ENCODE measurements at places on chromosomes 1 and 21.

DNA sequence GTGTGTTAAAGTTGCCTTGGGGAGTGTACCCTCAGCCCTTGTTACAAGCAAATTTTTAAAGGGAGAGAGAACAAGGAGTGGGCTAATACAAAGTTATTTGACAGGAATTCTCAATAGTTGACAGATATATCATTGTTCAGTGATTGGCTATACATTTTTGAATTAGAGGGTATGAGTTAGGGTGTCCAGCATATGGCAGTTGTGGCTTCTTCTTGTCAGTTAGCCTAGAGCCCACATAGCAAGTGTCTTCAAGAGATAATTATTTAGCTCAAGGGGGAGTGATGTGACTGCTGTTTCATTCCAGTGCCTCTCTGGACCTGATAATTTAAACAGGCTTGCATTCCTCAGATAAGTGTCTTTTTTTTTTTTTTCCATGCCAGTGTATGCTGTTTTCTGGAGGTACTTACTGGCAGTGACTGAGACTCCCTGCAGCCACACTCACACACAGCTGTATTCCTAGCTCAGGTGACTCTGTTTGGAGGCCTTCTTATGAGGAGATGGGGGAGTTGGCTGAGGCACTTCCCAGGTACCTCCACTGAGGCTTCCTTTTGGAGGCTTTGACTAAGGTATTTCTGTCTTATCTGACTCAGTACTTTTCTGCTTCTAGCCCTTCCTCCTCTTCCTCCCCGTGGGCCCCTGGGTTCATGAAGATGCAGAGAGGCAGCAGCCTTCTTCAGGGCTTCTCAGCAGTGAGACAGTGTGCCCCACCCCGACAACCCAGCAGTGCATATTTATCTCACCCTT, 32.3 kb downstream of the IVNS1ABP start:
- DNase-seq = no peak

- no peak for DNase-seq
These were observed 10.4 kb downstream of the NR5A2 start for GRCh38 chr1:200037904-200038303.

DNA sequence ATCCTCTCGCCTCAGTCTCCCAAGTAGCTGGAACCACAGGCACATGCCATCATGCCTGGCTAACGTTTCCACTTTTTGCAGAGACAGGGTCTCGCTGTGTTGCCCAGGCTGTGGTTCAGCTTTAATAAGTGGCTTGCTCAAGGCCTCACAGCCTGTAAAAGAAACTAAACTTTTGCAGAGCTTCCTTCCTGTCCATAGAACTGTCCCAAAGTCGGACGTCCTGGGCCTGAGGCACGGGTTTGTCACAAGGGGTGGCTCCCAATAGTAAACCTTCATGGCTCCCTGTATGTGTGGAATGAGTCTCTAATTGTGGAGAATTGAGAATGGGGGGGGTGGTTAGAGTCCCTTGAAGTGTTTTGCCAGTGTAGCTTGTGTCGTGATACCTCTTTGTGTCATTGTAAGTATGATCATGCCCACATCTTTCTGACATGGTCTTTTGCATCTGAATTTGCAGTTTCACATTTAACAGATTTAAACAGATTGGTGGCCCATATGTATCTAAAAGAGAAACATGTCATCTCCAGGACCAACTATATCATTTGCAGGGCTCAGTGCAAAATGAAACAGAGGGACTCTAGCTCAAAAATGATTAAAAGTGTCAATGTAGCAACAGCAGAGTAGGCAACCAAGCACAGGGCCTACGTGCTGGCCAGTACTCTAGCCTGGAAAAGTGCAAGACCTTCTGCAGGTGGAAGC, 332.1 kb downstream of the KIF26B start:
- no peak for DNase-seq

- no peak for DNase-seq
These were observed 107.7 kb downstream of the OLFML2B start for GRCh38 chr1:161915978-161916377.

DNA sequence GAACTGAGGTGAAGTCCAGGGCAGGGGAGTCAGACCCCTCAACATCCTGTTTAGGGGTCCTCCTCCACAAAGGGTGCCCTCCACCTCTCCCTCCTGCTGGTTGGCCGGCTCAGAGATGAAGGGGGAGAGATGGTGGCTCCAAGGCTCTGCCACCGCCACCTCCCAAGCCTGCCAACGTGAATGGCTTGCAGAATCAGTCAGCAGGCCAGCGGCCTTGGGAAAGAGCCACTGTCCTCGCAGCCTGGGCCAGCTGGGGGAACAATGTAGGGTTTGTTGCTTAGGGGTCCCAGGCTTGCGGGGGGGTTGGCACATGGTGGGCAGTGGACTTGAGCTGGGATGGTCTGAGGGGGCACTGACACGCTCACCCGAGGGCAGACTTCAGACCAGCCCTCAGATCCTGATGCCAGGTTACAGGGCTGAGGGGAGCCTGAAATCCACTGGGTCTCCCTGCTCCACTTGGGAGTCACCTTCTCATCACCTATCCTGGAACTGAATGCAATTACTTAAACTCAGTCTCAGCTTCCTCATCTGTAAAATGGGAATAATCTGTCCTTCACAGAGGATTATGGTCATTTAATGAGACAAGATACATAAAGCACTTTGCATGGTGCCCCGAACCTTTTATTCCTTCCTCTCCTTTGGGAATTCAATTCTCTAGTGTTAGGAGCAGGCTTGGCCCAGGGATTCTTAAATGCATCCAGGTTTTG, 8.3 kb downstream of the GPR37L1 start:
- no peak for DNase-seq

DNA sequence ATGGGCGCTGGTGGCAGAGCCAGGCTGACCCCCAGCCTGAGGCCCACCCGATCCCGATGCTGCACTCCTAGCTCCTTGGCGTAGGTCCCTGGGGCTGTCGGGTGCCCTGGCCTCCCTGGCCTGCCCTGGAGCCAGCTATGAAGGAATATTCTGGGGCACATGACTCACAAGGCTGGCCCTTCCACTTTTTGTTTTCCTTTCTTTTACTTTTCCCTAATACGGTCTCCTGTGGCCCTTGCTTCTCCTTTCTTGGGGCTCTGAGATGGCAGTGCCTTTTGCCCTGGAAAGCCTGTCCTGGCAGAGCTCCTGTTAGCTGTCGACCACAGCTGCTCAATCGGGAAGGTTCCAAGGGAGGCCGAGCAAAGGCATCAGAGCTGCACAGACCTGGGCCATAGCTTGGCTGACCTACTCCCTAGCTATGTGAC, 22.1 kb downstream of the ARHGEF10L start:
- no peak for DNase-seq

DNA sequence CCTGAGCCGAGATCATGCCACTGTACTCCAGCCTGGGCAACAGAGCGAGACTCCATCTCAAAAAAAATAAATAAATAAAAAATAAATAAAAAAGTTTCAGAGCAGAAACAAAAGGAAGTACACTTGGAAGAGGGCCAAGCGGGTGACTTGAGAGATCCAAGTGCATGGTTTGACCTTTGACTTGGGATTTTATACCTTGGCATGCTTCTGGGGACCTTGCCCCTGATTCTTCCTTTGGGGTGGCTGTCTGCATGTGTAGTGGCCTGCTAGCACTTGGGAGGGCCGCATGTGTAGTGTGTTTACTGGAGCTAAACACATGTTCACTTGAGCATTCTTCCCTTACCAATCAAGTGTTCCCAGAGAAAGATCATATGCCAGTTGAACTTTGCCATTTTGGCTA, 114.0 kb downstream of the DTL start:
- DNase-seq = no peak

DNA sequence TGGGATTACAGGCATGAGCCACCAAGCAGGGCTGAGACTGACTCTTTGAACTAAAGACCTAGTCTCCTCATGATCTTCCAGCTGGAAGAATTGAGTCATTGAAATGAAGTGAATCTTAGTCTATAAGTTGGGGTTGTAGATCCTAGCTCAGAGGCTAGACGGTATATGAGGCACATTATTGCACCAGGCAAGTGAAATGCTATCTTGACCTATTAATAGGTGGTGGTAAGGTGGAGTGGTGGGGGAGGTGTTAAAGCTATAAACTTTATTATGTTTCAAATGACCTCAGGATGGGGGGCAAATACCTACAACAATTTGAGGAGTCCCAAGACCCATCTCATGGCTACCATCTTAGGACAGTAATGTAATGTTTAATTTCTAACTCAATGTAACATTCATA, 36.8 kb upstream of the SLC16A1 start:
- DNase-seq = no peak

DNA sequence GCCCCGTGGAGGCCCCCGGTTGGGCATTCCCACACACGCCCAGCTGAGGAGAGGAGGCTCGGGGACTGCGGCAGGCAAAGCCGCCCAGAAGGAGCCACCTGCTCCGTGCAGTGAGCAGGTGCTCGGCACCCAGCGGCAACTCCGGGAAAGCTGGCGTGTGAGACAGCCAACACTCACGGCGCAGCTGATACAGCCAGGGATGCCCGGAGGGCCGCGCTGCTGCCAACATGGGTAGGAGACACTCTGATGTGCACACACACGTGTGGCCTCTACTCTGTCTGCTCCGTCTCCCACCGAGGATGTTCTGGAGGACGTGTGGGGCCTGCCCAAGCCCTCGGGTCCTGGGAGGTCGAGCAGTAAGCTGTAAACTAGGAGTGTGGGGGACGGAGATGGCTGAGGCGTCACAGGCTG, 12.9 kb downstream of the MORN1 start:
- DNase-seq = no peak

DNA sequence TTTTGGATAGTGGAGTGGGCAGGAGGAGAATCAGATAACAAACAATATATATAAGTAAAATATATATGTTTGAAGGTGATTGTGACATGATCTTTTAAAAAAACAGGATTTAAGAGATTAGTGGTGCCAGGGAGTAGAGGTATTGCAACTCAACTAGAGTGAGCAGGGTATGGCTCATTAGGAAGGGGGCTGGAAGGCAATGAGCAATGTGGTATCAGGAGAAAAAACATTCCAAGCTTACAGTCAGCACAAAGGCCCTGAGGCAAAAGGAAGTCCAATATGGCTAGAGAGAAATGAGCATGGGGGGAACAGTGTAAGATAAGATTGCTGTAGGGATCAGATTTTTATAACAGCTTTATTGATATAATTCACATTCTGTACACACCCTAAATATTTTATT, 5.3 kb upstream of the GADD45A start:
- no peak for DNase-seq

- no peak for DNase-seq
These were observed 24.4 kb downstream of the CAP1 start for GRCh38 chr1:40064797-40065499.

Measured in stimulated activated CD8-positive, alpha-beta memory T cell treated with anti-CD3 and anti-CD28 coated beads, Interleukin-15, amount 100 ng/mL, for 48 hours (primary cell).